Hematopoietic multipotent progenitor cell treated with erythropoietin and hydrocortisone succinate and interleukin-3 and kit ligand, for 4 days (in vitro differentiated cells): ENCODE measurements at places on chromosomes 16 and 17.

DNA sequence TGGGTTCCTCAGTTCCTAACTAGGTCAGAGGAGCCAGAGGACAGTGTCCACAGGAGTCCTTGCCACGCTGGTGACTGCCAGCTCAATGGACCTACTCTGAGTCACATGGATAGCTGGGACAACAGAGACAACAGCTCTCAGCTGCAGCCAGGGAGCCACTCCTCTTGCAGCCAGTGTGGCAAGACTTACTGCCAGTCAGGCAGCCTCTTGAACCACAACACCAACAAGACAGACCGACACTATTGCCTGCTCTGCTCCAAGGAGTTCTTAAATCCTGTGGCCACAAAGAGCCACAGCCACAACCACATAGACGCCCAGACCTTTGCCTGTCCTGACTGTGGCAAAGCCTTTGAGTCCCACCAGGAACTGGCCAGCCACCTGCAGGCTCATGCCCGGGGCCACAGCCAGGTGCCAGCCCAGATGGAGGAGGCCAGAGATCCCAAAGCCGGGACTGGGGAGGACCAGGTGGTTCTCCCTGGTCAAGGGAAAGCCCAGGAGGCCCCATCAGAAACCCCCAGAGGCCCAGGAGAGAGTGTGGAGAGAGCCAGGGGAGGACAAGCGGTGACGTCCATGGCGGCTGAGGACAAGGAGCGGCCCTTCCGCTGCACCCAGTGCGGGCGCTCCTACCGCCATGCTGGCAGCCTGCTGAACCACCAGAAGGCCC is 6.7 kb downstream of the ZNF646 start:
- DNase-seq, result no peak

GRCh38 chr17:74639704-74640151 is 16.2 kb upstream of the CD300E start:
- peak; percentile 74 for DNase-seq

GRCh38 chr17:9860851-9861250 is 35.1 kb downstream of the GLP2R start:
- no peak for DNase-seq

DNA sequence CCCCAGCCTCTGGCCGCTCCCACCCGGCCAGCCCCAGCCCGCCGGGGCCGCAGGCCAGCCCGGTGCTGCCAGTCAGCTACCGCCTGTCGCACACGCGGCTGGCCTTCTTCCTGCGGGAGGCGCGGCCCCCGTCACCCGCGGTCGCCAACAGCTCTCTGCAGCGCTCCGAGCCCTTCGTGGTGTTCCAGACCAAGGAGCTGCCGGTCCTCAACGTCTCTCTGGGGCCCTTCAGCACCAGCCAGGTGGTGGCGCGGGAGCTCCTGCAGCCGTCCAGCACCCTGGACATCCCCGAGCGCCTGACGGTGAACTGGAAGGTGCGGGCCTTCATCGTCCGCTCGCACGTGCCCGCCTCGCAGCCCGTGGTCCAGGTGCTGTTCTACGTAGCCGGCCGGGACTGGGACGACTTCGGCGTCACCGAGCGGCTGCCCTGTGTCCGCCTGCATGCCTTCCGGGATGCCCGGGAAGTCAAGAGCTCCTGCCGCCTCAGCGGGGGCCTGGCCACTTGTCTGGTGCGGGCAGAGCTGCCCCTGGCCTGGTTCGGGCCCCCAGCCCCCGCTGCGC is 46.8 kb downstream of the TMEM132E start:
- peak; percentile 40 for DNase-seq

DNA sequence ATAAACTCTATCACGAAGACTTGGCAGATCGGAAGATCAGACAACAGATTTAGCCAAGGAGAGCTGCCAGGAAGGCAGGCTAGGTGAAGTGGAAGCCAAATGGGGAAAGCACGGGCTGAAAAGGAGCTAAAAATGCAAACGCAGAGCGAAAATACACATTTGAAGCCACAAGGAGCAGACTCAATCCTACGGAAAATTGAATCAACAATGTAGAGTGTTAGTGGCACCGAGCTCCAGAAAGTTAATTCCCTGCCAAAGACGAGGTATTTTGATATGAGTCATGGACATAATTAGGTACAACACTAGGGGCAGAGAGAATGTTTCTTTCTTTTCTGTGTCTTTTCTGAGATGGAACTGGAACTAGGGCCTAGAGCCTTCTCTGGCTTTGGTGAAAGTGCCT is 20.7 kb downstream of the GSG1L start:
- DNase-seq, result no peak

- DNase-seq, result no peak
Observed at GRCh38 chr16:20364051-20364450, 11.5 kb upstream of the UMOD start.

DNA sequence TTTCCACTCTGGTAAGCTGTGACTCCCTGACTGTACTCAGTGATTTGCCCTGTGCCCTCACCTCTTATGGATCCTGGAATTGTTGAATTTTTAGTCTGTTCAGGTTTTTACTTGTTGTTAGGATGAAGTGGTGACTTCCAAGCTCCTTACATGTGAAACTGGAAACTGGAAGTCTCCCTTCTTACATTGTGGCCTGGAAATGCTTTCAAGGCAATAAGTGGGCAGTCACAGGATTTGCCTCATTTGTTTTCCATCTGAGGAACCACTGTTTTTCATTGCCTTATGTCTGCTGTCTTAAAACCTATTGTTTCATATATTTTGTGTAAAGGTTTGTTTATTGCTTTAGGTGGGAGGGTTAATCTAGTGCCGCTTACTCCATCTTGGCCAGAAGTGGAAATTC is 155.8 kb downstream of the CYB561 start:
- no peak for DNase-seq

DNA sequence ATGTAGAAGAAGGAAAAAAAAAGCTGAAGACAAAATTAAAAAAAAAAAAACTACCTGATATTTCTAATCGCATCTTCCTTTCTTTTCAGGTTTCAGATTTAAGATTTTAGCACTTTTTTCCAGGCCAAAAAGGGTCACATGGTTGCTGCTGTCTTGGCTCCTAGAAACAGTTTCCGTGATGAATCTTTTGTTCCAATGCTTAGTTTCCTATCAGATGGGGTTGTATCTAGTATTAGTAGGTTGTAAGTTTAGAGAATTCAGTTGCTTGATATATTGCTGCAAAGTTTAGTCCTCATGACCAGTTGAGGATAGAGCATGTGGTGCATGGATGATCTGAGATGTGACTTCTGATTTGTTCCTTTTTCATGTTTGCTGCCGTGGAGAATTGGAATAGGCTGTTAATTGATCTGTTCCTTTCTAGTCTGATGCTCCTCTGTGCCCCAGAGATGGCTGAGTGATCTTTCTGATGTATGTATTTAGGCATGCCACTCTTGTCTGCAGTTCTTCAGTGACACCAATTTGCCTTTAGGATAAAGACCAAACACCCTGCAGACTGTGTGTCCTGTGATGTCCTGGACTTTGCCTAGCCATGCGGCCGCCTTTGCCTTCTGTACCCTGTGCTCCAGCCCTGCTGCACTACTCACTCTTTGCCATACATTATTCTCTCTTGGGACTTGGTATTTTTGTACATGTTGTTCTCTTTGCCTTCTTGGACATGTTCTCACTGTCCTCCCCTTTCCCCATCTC is 94.0 kb downstream of the MRTFB start:
- DNase-seq, result no peak

DNA sequence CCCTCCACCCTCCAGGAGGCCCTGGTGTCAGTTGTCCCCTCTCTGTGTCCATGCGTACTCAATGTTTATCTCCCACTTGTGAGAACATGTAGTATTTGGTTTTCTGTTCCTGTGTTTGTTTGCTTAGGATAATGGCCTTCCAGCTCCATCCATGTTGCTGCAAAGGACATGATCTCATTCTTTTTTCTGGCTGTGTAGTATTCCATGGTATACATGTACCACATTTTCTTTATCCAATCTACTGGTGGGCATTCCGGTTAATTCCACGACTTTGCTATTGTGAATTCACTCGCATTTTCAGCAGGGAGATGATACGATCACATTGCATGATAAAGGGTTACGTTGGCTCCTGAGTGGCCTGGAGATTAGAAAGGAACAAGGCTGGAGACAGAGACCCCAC is 286.2 kb downstream of the FOXL1 start:
- no peak for DNase-seq

- no peak for DNase-seq
Observed at GRCh38 chr16:68920349-68920748, 77.0 kb downstream of the TANGO6 start.

DNA sequence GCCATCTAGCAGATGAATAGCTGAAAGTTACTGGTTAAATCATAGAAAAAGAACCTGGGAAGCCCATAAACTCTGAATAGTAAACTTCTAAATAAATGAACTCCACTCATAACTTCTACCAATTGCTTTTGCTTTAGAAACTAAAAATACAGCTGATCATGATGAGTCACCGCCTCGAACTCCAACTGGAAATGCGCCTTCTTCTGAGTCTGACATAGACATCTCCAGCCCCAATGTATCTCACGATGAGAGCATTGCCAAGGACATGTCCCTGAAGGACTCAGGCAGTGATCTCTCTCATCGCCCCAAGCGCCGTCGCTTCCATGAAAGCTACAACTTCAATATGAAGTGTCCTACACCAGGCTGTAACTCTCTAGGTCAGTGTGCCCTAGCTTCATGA is 9.7 kb downstream of the KAT7 start:
- DNase-seq, result no peak

- DNase-seq, result no peak
Observed at GRCh38 chr16:47459603-47460002, 1.3 kb downstream of the ITFG1 start.

DNA sequence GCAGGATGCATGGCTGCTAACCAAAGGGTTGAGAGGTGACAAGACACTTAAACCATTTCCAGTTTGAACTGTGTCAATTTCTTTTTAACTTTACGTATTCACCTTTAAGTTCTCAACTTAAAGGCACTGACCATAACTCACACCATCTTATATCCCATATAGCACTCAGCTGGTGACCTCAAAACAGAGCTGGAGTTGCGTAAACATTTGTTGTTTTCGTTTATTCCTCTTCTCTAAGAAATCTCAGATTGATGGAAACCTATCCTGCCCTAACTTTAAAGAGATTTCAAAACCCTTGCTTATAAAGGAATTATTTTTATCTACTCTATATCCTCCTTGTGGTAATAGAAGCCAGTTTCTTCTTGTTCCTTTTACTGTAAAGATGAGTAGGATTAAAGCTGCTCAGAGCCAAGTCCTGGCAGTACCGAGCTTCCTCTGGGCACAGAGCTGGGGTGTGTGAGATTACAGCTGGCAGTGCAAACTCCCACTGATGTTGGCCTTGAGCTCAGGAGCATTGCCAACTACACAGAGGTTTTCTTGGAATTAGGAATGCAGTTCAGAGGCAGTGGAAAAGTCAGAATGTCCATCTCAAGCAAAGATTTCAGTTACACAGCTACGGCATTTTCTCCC is 1.3 kb downstream of the KCTD2 start:
- DNase-seq, result peak; percentile 41

GRCh38 chr17:58121925-58122324 is 26.3 kb upstream of the OR4D1 start:
- peak; percentile 83 for DNase-seq

DNA sequence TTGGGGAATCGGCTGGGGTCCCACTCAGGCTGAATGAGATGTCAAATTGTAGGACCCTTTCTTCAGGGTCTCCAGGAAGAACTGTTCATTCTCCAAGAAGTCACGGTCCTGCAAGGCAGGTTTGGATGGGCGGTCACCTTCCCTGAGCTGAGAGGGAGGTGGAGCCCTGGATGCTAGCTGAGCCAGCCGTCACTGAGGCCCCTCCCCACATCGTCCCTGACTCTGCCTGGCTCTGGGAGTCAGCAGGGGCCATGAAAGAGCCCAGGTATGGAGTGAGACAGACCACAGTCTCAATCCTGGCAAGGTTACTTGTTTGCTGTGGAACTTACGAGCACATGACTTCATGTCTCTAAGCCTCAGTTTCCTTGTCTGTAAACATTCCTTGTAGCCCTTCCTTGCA is 6.0 kb upstream of the MRPL38 start:
- DNase-seq, result no peak

- no peak for DNase-seq
Observed at GRCh38 chr17:72077326-72077960, 43.4 kb upstream of the SOX9 start.
